ENCODE measurements at places on chromosomes 7 and 10.

- DNase-seq: no peak
Observed at GRCh38 chr7:2819954-2820397, 24.1 kb downstream of the GNA12 start.

DNA sequence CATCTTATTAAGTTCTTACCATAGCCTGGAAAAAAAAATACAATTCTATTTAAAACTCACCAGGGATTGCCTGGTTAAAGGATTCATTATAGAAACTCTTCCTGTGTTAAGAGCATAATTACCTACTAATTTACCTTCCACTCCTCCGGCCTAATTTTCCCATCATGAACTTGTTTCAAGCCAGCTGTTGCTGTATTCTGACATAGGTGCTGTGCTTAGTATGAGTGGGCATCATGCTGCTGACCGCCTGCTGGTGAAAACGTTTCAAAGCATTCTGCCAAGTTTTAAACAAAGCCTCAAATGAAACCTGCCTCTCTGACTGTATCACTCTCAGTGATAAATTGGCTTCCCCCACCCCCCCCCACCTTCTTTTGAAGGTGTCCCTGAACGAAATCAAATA lies 47.8 kb upstream of the KCNMA1 start:
- no peak for DNase-seq

- DNase-seq: no peak
Observed at GRCh38 chr7:5484921-5485320, 61.3 kb upstream of the TNRC18 start.

GRCh38 chr10:1737222-1738061 lies at the start of gene ADARB2:
Gene ADARB2 (minus strand): TSS chr10:1737525.
- DNase-seq: no peak

GRCh38 chr10:5071411-5072198 lies 22.6 kb upstream of the AKR1C3 start:
- DNase-seq: no peak

DNA sequence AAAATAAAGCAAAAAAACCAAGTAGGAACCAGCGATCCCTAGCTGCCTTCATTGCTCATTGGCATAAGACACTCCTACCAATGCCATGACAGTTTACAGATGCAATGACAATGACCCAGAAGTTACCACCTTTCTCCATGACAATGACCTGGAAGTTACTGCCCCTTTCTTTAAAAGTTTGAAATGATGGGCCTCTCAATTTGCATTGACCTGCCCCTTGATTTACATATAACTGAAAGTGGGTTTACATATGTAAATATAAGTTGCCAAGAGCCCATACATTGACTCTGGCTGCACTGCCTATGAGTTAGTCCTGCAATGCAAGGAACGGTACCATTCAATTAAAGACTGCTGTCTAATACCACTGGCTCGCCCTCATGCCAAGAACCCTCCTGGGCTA lies 240.7 kb upstream of the LRRN3 start:
- no peak for DNase-seq

All from stimulated activated CD4-positive, alpha-beta T cell treated with anti-CD3 and anti-CD28 coated beads, TNF-alpha, amount 100 ng/mL, for 48 hours (primary cell).